ENCODE measurements at places on chromosomes 12 and 14.

GRCh38 chr12:59803735-59804134, 207.9 kb downstream of the SLC16A7 start:
- no peak for DNase-seq

DNA sequence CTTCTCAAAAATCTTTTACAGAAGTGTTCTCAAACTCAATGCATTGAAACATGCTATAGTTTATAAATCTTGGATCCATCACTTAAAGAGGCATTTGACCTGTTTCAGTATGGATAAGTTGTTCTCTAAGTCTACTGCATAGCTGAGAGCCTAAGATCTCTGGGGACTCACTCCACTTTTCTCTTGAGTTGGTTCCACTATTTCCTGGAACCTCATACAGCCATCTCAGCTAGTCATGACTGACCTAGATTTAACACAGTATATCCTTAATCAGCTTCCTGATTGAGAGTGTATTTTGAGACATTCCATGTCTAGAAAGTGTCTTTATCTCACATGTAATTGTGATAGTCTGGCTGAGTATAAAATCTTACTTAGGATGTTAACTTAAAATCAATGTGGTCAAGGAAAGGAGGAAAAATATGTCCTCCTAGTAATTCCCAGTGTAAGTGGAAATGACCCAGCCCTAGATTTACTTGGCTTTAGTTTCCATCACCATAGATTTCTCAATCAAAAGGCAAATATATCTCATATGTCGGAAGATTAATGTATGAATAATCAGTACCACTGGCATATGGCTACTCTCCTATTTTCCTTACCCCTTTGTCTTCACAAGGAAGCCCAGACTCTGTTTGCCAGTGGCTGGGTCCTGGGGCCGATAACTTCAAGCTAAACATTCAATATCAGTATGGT, 61.9 kb downstream of the KICS2 start:
- no peak for DNase-seq

- peak; percentile 71 for DNase-seq
These were observed 66.7 kb upstream of the PNMA1 start for GRCh38 chr14:73780896-73781295.

GRCh38 chr12:28570811-28571210, 380.6 kb downstream of the CCDC91 start:
- no peak for DNase-seq

DNA sequence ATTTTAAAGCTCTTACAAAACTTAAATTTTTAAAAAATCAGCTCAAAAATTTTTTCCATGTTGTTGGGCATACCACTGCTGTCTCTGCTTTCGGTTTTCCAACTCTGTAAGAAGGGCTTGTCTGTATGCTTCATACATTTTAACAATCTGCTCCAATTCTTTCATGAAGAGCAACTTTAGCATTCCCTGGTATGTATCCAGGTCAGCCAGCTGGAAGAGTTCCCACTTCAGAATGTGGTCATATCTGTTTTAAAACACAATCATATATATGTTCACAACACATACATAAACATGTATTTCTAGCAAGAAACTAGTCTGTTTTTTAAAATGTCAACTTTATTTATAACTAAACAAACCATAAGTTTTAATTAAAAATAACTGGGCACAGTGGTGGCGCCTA, 33.0 kb downstream of the SAV1 start:
- no peak for DNase-seq

DNA sequence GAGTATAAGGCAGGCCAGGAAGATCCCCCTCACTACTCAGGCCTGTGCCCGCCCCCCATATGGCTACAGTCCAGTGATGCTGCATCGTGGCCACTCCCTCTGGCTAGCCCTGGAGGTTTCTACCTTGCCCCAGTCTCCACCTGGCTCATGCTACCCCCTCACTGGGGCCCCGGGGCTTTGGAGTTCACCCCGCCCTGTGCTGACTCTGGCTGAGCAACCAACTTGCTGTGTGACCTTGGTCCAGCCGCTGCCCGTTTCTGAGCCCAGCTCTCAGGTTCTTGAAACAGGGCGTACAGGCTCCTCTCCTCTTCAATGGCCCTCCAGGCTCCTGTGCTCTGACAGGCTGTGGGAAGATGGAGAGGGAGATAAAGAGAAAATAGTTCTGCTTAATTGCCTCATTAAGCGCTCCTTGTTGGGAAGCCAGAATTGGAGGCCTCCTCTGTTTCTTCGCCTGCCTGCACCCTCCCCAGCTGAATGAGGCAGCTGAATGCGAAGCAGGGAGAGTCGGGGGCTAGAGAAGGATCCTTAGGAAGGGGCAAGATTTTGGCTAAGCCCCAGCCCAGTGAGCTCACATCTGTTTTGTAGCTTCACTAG, 138.2 kb upstream of the NCOR2 start:
- no peak for DNase-seq

All from NCI-H524 (cell line).